ENCODE measurements at places on chromosomes 1 and 21.

- no peak for DNase-seq
These were observed 65.2 kb upstream of the GFI1 start for GRCh38 chr1:92551916-92552315.

- DNase-seq: no peak
These were observed 36.1 kb downstream of the DEGS1 start for GRCh38 chr1:224219011-224219611.

GRCh38 chr21:31283025-31283424, 61.0 kb downstream of the TIAM1 start:
- no peak for DNase-seq

DNA sequence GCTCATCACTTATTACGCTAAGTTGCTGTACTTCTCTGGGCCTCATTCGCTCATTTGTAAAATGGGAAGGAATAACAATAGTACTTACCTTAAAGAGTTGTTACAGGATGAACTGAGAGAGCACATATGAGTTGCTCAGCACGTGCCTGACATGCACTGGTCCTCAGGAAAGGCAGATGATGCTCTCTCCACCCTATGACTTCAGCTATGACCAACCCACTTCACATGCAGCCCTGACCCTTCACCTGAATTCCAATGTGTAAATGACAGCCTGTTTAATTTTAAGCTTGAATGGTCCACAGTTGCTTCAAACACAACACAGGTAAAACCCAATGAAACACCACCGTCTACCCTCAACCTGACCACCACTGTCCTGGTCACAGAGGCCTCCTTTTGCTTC, 32.9 kb downstream of the GADD45A start:
- no peak for DNase-seq

GRCh38 chr1:10575616-10576015, 100.9 kb downstream of the PEX14 start:
- DNase-seq: no peak

GRCh38 chr1:18666317-18666920, 35.8 kb downstream of the PAX7 start:
- DNase-seq: no peak

DNA sequence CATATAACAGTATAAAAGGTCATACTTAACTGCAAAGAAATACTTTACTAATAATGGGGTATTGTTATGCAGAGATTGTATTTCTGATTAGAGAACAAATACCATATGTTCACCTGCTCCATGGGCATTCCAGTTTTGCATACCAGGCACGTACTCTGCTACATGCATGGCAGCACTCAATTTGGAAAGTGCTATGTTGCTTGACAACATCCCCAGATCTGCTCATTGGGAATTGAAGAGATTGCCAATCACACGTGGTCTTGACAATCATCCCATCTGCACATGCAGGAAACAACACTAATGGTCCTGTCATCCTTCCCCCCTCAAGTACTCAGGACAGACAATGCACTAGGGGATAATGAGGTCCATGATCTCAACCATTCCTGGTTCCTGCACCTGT, 63.4 kb upstream of the PDE4B start:
- no peak for DNase-seq

DNA sequence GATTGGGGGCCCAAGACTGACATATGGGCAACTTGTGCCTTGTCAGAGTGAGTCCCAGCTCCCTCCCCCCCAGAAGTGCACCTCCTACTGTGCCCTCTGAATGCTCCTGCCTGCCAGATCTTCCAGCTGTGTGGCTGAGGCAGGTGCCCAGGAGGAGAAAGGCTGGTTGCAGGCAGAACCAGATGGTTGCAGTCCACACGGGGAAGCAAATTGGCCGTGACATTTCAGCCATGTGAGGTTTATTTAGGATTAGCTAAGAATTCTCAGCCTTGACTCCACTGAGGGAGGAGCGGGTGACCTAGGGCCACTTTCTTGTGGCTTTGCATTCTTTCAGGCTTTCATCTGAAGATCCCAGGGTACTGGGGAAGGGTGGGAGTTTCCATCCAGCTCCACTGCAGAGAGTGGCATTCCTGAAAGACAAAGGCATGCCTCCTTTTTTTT, 33.8 kb downstream of the PEX14 start:
- no peak for DNase-seq

GRCh38 chr21:37862536-37862935, 53.7 kb downstream of the KCNJ6 start:
- no peak for DNase-seq

DNA sequence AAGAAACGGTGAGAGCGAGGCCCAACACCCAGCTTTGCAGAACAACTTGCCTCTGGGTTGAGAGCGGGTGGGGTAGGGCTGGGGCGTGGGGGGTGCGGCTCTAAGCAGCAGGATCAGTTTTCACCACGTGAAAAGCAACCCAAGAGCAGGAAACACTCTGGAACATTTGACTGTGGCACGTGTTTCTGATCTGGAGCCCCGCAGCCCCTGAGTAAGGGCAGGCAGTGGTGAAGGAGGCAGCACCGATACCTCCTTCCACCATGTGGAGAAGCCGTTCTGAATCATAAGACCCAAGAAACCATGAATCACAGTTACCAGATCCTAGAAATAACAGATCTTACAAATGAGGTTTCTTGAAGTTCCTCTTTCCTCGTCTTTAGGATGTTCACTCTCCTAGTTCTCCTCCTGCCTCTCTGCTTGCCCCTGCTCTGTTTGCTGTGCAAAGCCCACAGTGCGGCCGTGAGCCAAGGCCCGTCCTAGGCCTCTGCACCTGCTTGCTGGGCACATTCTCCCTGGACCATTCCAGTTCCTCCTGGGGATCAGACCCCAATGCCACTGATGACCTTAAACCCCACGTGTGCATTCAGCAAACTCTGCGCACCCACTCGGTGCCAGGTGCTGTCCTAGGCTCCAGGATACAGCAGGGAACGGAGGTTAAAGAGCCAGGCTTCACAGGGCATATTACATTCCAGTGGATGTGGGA, 31.9 kb downstream of the SLC1A7 start:
- DNase-seq: no peak

DNA sequence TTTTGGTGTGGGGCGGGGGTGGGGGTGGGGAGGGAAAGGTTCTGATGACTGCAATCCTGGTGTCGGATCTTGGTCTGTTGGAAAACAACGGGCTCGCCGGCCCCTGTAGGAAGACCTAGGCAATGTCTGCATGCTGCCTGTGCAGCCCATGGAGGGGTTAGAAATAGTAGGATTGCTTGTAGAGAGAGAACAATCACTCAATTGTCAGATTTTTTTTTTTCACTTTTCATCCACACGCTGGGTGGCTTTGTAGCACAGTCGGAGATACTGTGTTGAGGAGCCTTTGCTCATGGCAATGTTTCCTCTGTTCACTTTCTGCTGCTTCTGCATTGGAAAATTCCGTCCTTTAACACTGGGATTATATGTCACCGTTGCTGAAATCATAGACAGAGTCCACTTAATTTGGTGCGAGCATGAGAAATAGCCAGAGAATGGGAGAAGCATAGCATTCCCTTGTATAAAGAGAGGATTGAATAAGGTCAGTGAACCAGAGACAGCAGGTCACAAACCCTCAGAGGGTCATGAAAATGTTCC, 107.5 kb downstream of the MRPS6 start:
- no peak for DNase-seq

DNA sequence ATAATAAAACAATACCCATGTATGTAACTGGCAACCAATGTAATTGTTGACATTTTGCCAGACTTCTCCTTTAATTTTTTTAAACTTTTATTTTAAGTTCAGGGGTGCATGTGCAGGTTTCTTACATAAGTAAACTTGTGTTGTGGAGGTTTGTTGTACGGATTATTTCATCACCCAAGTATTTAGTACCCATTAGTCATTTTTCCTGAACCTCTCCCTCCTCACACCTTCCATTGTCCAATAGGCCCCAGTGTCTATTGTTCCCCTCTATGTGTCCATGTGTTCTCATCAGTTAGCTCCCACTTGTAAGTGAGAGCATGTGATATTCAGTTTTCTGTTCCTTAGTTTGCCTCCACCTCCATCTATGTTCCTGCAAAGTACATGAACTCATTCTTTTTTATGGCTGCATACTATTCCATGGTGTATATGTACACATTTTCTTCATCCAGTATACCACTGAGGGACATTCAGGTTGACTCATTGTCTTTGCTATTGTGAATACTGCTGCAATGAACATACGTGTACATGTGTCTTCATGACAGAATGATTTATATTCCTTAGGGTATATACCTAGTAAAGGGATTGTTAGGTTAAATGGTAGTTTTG, 6.7 kb downstream of the DEPDC1 start:
- no peak for DNase-seq

- no peak for DNase-seq
These were observed 1770.9 kb downstream of the BRINP3 start for GRCh38 chr1:188706742-188707141.

DNA sequence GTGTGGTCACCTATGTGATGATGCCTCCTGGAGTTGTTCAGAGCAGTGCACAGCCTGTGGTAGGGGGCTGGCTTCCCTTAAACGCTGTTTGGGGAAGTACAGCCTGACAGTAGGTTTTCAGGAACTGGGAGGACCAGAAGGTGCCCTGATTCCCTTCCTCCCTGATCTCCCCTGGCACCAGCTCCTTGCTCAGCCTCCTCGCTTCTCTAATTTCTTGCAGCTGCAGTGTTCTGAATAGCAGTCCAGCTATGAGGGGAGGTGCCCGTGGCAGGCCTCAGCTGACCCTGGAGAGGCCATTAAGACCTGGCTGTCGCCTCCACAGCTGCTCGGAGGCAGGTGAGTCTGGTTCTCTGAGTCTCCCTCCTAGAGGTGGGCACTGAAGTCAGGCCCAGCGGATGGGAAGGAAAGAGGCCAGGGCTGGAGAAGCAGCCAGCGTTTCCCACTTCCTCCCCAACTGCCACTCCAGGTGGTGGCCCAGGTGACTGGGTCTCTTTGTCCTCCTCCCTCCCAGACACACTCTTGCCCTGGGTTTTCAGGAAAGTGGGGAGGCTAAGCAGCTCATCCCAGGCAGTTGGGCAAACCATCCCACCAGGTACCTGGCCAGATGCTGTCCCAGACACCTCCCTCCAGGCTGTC, 52.0 kb upstream of the RPL11 start:
- DNase-seq: no peak

- DNase-seq: no peak
These were observed 121.8 kb downstream of the PLA2G4A start for GRCh38 chr1:186950547-186950946.

GRCh38 chr1:37793773-37794371, at the start of gene MANEAL:
Gene MANEAL (plus strand): TSS chr1:37793847. CDS start chr1:37794183, 336 bp downstream.
- DNase-seq: no peak

GRCh38 chr1:147586414-147586813, 45.1 kb downstream of the BCL9 start:
- DNase-seq: no peak

GRCh38 chr1:85550784-85551516, 29.6 kb upstream of the CCN1 start:
- DNase-seq: no peak

GRCh38 chr1:31183126-31183525, 56.6 kb downstream of the NKAIN1 start:
- DNase-seq: no peak

DNA sequence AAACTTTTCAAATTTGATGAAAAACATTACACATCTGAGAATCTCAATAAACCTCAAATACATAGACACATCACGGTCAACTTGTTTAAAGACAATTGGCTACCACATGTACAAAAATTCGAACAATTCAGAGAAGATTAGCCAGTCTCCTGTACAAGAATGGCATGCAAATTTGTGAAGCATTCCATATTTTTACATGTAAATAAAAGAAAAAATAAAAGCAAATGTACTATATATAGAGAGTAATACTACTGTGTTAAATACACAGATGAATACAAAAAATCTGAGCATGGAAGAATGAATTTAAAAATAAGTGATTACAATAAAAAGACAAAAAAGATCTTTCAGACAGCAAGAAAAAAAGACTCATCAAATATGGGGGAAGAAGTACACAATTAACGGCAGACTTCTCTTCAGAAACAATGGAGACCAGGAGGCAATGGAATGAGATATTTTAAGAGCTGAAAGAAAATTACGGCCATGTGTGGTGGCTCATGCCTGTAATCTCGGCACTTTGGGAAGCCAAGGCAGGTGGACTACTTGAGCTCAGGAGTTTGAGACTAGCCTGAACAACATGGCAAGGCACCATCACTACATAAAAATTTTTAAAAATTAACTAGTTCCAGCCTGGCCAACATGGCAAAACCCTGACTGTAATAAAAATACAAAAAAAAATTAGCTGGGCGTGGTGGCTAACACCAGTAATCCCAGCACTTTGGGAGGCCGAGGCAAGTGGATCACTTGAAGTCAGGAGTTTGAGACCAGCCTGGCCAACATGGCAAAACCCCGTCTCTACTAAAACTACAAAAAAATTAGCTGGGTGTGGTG, 23.2 kb downstream of the HAX1 start:
- no peak for DNase-seq

DNA sequence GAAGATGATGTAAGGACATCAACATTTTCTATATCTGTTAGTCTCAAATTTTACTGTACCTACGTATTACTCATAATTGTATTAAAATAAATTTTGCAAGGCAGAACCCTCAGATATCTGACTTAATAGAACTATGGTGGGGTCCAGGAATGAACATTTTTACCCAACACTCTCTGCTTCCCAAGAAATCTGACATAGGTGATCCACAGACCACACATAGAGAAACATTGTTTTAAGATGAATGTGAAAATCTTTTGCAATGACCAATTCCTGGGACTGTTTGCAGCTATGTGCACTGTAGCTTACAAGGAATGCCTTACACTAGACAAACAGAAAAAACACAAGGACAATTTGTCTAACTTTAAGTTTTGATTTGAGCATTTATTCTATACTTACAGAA, 645.6 kb upstream of the ADGRL2 start:
- no peak for DNase-seq

DNA sequence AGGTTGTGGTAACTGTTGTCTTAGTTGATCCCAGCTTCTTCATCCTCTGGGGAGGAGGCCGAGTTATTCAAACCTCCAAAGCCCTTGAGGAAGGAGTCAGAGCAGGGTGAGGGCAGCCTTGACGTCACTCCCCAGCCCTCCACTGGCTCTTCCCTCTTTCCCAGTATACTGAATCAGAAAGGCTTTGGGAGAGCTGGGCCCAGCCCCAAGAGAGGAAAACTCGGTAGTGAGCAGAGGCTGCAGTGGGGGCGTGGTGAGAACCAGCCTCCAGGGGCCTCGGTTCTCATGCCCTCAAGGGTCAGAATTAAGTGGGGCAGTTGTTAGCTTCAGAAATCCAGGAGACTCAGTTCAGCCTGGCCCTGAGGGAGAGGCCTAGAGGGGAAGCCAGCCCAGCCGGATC, 1.8 kb upstream of the GJA4 start:
- no peak for DNase-seq

GRCh38 chr21:38468989-38469388, 29.3 kb downstream of the ERG start:
- no peak for DNase-seq

GRCh38 chr1:66925558-66925910, 744 bp downstream of the MIER1 start:
- DNase-seq: no peak

DNA sequence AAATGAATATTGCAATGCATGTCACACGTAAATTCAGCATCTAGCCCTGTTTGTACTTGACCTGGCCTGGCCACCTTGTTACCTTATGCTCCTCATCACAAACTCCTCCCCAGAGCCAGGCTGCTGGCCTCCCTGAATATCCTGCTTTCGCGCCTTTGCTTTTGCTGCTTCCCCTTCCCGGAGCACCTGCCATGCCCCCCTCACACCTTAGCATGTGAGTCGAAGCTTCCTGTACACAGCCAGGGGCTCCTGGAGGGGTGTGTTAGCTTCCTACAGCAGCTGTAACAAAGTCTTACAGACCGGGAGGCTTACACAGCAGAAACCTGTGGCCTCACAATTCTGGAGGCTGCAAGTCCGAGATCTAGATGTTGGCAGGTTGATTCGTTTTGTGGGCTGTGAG, 60.1 kb downstream of the TLR5 start:
- DNase-seq: no peak
